Activated T-helper 9 cell treated with anti-CD3 and anti-CD28 coated beads, Interleukin-2, amount 50 U/mL, for 16 hours (primary cell): ENCODE measurements at places on chromosomes 12 and 14.

- no peak for DNase-seq
Observed at GRCh38 chr12:57161491-57161890, 14.1 kb upstream of the LRP1-AS start.

- no peak for DNase-seq
Observed at GRCh38 chr14:104216457-104216856, 78.1 kb downstream of the KIF26A start.

DNA sequence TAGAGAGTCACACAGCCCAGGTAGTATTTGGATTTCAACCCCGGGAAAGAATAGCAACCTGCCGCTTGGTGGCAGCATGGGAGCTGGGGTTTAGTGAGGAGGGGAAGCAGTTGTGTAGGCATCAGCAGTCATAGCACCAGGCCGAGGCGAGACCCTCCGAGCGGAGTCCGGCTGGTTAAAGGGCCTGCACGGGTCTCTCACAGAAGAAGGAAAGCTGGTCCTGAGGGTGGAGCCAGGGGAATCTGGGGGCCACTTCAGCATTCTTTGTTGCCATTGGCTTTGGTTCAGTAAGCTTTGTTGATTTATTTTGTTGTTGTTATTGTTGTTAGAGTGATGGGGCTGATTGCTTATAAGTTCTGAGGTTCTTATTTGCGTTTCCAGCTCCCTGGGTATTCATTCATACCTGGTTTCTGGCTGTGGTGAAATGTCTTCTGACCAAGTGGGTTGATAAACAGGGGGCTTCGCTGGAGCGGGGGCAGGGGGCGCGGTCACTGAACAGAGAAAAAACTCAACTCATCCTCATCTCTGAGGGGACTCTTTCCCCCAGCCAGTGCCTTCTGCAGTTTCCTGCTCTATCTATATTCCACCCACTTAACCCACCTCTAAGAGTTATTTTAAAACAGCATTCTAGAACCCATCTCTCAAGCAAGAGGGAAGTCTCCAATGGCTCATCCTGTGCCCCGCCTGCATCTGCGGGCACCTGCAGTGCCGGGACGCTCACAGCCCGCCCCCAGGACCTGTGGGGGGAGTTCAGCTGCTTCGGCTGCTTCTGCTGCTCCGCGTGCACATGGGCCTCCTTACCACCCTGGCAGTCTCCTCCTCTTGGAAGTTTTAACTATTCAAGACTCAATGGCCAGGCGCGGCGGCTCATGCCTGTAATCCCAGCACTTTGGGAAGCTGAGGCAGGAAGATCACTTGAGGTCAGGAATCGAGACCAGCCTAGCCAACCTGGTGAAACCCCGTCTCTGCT lies 11.6 kb downstream of the CKB start:
- no peak for DNase-seq

DNA sequence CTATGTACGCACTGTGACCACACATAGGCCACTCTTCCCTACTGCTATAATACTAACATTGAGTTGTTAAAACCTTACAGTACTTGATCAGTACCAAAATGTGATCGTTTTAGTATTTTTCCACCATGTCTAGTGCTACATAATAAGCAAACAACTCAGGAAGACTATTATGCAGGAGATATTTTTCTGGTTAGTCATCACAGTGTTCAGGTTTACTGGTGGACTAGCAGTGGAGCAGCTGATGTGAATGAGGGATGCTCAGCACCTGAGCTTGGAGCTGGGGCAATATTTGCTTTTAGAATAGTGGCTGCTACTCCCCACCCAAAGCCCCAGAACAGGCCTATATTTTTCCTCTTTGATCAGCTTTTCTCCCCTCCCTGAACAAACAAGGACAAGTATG lies 513.1 kb downstream of the KCNH5 start:
- no peak for DNase-seq

DNA sequence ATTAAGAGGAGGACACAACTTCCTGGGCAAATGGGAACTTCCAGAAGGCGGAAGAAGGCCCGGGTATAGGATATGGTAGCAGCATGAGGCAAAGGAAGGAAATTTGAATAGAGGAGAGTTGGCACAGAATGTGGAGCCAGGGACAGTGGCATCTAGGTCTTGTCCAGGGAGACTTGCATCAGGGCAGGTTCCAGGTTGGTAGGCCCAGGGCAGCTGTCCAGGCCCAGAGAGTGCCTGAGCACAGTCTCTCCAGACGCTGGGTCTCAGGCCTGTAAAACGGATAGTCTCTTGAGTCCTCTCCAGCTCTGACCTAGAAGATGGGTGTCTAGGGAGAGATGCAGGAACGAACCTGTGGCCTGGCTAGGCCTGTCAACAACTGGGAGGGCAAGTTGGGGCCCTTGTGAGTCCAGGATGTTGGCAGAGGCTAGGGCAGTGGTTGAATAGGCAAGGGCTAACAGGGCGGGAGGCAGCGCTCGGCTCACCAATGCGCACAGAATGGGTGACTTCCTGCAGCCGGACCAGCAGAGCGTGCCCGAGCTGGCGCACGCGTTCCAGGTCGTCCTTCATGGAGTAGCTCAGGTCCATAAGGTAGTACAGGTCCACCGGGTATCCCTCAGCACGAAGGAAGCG lies 9.9 kb downstream of the ITGB7 start:
- no peak for DNase-seq

DNA sequence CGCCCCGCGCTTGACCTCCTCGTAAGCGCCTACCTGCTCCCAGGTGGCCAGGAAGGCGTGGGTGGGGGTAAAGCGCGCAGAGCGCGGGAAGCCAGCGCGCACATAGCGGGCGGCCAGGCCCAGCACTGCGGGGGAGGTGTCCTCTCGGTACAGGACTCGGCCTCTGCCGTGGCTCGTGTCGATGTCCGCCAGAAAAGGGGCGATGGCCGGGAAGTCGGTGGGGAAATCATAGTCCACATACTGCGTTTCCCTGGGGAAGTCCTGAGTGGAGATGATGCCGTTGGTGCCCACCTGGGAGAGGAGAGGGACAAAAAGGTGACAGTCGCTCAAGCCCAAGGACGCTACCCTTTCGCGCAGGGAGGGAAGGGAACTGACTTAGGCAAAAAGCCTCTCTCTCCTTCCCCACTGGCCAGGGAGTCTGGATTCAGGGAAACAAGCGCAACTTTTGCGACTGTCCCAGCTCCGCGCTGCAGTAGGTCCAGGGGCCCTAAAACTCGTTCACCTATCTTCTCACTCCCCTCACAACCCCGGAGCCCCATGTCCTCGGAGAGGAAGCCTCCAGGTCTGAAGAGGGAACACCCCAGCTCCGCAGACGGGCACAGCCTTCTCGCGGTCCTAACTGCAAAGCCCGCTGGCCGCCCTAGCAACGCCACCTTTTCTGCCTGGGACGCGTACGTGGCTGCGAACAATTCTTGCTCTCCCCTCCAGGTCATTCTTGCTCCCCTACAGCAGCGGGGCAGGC lies 815 bp downstream of the NID2 start:
- no peak for DNase-seq

DNA sequence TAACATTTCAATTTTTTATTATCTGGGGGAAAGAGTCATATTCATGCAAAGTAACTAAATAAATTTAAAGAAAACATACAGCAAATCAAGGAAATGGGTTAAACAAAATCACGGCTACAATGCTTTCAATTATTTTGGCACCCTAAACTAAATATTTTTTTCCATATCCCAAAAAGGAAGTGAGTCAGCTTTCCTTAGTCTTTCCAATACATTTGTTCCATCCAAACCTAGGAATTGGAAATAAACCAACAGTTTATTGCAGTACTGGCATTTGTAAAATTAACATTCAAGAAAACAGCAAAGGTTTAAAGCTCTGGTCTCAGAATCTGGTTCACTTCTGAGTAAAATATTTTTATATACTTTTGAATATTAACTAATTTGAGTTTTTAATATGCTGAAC lies 89.2 kb downstream of the BCL2L14 start:
- no peak for DNase-seq

- no peak for DNase-seq
Observed at GRCh38 chr12:4910502-4911315, 1.0 kb downstream of the KCNA1 start.

- no peak for DNase-seq
Observed at GRCh38 chr14:32332415-32333316, 3.6 kb downstream of the AKAP6 start.

- DNase-seq = no peak
Observed at GRCh38 chr14:38868399-38869290, 234.4 kb downstream of the SEC23A start.

DNA sequence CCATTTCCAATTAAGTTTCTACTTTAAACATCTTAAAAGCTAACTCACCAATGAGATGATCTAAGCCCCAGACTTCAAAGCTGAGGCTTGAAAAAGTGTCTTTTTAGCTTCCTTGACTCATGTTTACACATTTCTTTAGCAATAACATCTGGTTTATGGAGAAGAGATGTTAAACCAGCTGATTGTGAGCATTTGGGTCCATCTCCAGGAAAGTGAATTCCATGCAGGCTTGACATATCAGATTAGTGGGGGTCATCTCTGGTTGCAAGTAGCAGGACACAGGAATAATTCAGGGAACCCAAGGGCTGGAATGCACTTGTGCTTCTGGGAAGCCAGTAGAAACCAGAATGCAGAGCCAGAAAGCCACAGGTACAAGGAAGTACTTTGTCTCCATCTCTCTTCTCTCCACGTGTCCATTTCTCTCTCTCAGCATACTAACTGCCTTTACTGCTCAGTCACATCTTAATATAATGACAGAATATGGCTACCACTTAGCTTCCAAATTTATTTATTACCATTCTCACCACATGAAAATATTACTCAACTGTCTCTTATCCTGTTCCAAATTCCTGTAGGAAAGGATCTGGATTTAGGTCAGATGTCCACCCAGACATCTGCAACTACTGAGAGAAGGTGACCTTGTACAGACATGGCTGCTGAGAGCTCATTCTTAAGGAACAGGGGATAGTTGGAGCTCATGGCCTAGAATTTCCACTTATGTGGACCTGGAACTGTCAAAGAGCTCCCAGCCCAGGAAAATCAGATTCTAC lies 104.4 kb downstream of the SCN8A start:
- DNase-seq = no peak

DNA sequence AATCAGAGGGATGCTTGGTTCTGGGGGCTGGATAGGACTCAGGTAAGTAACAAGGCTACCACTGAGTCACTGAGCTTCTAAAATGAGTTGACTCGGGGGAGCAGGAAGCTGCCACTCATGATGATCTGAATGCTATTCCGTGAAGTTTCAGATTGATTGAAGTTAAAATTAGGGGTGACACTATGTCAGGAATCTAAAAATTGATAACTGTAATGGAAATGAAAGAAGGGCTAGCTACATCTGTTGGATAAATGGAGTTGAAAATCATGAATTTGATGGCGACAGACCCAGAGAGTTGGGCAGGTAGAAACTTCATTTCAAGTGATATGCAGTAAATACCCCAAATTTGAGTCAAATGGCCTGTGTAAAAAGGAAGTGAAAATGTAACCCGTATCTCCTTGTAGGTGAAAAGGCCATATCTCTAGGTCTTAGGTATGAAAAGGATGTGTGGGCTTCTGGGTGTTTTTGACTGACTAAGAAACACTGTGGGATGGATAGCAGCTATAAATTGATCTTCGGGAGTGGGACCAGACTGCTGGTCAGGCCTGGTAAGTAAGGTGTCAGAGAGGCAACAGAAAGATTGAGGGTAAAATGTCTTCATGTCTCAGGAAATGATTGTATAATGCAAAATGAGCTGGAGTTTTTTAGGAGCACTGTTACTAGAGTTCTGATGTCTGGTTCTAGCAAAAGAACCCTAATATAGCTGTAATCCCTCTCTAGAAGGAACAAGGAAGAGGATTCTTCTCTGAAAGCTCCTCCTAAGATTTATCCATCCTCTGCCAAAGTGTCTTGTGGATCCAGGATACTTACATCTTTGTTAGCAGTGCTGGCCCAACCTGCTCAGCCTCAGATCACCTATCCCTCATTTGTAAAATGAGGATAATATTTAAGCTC lies 57.3 kb downstream of the DAD1 start:
- no peak for DNase-seq

DNA sequence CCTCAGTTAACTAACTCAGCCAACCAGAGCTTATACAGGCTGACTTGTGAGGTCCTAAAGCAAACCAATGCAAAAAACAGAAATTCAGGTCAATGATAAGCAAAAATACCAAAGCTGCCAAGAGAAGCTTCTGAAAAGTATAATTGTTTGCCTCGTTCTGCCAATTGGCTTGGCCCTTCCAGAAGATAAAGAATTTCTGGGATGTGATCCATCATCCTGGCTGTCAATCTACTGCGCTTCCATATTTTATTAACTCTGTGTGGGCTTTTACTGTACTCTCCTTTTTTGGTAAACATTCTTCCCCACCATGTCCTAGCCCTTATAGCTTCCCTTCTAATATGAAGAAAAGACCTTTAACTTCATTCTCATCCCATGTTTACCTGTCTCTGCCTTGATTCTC lies 387.9 kb downstream of the TMEM117 start:
- no peak for DNase-seq

DNA sequence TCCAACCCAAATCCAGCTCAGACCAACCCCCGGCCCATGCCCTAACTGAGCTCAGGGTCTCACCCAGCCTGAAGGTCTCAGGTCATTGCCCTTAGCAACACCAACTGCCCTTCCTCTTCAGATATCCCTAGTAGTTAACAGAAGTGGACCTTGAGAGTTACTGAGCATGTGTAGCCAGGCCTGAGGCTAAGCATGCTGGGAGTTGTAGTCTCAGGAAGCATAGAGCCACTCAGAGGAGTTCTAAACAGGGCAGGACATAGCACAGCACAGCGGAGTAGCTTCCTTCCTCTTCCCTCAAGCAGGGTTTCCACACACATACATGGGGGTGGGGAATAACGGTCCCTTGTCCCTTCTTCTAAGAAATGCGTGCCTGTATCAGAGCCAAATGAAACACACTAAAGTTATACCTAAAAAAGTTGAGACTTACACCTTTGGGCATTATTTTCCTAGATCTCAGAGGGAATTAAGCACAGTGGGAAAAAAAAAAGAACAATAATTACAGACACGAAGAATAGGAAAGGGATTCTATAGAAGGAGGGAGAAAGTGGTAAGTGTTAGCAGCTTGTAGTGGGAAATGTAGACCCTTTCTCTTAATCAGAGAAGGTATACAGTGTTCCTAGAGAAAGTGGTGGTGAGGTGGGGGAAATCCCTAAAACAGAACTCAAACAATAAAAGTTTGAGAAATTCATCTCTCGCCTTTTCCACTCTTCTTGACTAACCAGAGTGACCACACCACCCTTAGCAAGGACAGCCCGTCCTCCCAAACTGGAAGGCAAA lies 4.4 kb downstream of the KMT2D start:
- no peak for DNase-seq

- DNase-seq = no peak
Observed at GRCh38 chr12:18521461-18521860, 216.4 kb downstream of the PLCZ1 start.

GRCh38 chr12:130333341-130333740 lies 4.3 kb upstream of the PIWIL1 start:
- no peak for DNase-seq

GRCh38 chr12:128813883-128814282 lies 9.9 kb downstream of the SLC15A4 start:
- DNase-seq = no peak

DNA sequence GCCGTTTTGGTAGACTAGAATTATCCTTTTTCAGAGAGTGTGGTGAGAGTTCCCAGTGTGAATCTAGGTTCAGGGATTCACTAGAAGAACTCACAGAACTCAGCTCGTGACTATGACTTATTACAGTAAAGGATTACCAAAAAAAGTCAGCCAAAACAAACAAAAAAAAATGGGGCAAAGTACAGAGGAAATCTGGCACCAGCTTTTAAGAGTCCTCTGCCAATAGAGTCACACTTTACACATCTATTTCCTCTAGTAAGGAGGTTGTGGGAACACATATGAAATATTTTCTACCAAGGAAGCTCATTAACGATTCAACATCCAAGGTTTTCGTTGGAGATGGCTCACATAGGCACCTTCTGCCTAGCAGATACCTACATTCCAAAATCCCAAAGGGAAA lies 28.2 kb downstream of the TSPAN19 start:
- DNase-seq = no peak
